Aorta (tissue), 5 donors: ENCODE measurements at places on chromosomes 16 and 17.

DNA sequence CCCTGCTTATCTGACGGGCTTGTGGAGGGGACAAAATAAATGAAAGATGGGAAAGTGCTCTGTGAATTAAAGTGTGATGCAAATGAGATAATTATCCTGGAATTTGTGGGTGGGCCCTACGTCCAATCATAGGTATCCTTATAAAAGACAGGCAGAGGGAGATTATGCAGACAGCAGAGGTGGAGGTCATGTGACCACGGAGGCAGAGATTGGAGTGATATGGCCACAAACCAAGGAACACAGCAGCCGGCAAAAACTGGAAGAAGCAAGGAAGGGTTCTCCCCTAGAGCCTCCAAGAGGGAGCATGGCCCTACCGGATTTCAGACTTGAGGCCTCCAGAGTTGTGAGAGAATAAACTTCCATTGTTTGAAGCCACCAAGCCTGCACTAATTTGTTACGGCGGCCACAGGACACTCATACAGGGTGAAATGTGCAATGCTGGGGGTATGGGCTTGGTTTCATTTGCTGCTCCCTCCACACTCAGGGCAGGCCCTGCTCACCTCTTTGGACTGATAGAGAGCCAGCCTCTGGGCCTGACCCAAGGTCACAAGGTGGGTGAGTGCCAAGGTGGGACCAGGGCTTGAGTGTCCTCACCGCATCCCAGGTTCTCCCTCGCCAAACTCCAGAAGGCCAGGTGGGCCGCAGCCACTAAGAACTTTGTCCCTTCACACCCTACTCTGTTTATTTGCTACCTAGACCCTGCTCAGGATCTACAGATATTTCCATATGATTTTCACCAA is 149.6 kb upstream of the TNRC6C start:
- no peak overlapping the region for H3K27ac ChIP-seq
- H3K4me3 ChIP-seq = no peak overlapping the region

- DNase-seq = no peak
- H3K4me3 ChIP-seq = no peak overlapping the region
- H3K27ac ChIP-seq = no peak overlapping the region
- H3K4me1 ChIP-seq = no peaks in the 10 kb centered on the region
- H3K36me3 ChIP-seq = no peaks in the 10 kb centered on the region
Observed at GRCh38 chr17:45332989-45333701, 16.3 kb upstream of the MAP3K14 start.

GRCh38 chr17:64739316-64740058 is 77.4 kb upstream of the SMURF2 start:
- no peak overlapping the region for H3K27ac ChIP-seq
- H3K4me3 ChIP-seq = no peak overlapping the region
- H3K4me1 ChIP-seq = peaks cover 3% of the 10 kb centered on the region
- no peak for DNase-seq

DNA sequence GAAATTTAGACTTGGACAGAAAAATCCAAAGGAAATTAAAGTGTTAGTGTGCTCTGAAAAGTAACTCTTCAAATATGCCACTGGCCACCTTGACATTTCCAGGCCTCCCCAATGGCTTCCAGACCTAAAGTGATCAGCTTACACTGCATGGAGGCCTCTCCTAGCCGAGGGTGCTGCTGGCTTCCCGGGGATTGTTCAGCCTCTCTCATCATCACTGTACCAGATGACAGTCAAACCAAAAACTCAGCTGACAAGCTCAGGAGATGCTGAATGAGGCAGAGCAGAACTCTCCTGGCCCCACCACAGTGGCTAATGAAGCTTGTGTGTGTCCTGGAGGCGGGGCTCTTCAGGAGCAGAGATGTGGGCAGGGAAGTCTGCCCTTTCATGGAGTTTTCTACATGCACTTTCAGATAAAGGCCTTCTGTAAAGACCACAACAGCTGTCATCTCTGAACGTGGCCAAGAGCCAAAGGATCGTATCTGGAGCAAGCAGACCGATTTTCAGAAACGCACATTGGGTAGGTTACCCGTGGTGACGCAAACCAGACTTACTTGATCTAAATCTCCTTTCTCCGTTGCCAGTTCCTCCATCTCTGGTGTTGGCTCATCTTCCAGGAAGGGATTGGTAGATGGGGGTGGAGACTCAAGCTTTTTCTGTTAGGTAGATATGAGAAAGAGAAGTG is 113.3 kb downstream of the VPS53 start:
- no peaks in the 10 kb centered on the region for H3K27me3 ChIP-seq
- no peak overlapping the region for H3K27ac ChIP-seq
- H3K4me1 ChIP-seq = no peaks in the 10 kb centered on the region
- no peak for DNase-seq
- peaks cover 3% of the 10 kb centered on the region for H3K36me3 ChIP-seq
- no peak overlapping the region for H3K4me3 ChIP-seq

GRCh38 chr17:21676281-21677111 is 15.8 kb upstream of the KCNJ18 start:
- no peak overlapping the region for H3K27ac ChIP-seq
- H3K4me1 ChIP-seq = no peaks in the 10 kb centered on the region
- H3K4me3 ChIP-seq = no peak overlapping the region
- peak; percentile 74 for DNase-seq

DNA sequence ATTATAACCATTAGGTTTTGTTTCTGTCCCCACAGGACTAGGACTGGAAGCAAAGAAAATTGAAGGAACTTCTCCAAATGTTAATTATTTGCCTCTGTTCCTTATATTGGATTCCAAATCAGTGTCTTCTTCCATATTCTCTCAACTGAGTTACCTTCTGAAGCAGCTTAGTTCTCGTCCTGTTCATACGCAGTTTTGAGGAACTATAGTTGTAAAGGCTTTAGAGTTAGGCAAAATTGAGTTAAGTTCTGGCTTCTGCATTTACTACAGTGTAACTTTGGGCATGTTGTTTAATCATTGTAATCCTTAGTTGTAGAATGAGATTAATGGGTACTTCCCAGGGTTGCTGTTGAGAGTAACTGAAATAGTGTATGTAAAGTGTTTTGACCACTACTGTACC is 11.2 kb downstream of the CBFB start:
- no peak for DNase-seq
- no peaks in the 10 kb centered on the region for H3K4me1 ChIP-seq
- H3K27me3 ChIP-seq = no peaks in the 10 kb centered on the region
- no peak overlapping the region for H3K4me3 ChIP-seq

GRCh38 chr17:12773153-12773552 is 16.1 kb upstream of the ARHGAP44 start:
- no peaks in the 10 kb centered on the region for H3K27me3 ChIP-seq
- H3K27ac ChIP-seq = no peak overlapping the region
- no peaks in the 10 kb centered on the region for H3K4me1 ChIP-seq
- H3K36me3 ChIP-seq = peaks cover 3% of the 10 kb centered on the region

GRCh38 chr16:75861311-75862097 is 135.2 kb upstream of the CPHXL start:
- DNase-seq = no peak
- no peak overlapping the region for H3K27ac ChIP-seq
- no peak overlapping the region for H3K4me3 ChIP-seq
- no peaks in the 10 kb centered on the region for H3K4me1 ChIP-seq
- no peaks in the 10 kb centered on the region for H3K27me3 ChIP-seq
- H3K36me3 ChIP-seq = no peaks in the 10 kb centered on the region

GRCh38 chr17:46717999-46718398 is 100.5 kb downstream of the WNT3 start:
- H3K36me3 ChIP-seq = no peaks in the 10 kb centered on the region
- H3K27me3 ChIP-seq = no peaks in the 10 kb centered on the region
- H3K4me1 ChIP-seq = no peaks in the 10 kb centered on the region
- no peak for DNase-seq
- H3K27ac ChIP-seq = no peak overlapping the region

GRCh38 chr16:28289048-28289447 is 3.3 kb upstream of the SBK1 start:
- no peak overlapping the region for H3K4me3 ChIP-seq
- DNase-seq = no peak
- H3K36me3 ChIP-seq = no peaks in the 10 kb centered on the region
- no peak overlapping the region for H3K27ac ChIP-seq
- no peaks in the 10 kb centered on the region for H3K27me3 ChIP-seq

DNA sequence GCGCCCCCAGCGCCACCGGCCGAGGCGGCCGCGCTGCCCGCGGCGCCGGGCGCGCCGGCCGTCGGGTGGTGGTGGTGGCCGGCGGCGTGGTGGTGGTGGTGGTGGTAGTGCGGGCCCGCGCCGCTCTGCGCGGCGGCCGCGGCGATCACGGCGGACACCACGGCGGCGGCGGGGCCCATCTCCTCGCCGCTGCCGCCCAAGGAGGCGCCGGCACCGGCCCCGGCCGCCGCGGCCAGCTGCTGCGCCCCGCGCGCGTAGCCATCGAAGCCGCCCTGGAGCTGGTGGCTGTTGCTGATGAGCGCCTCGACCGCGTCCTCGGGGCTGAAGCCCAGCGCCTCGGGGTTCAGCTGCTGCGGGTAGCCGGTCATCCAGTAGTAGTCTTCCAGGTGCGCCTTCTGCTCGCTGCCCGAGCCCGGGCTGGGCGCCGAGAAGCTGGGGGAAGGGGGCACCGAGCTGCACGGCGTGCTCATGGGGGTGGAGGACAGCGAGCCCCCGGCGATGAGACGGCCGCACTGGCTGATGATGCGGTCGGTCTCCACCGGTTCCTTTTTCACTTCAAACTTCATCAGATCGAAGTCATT is 1.2 kb downstream of the MAF start:
- H3K36me3 ChIP-seq = no peaks in the 10 kb centered on the region
- peak overlapping the region; percentile 4 for H3K27ac ChIP-seq
- DNase-seq = peak; percentile 81
- H3K27me3 ChIP-seq = no peaks in the 10 kb centered on the region

DNA sequence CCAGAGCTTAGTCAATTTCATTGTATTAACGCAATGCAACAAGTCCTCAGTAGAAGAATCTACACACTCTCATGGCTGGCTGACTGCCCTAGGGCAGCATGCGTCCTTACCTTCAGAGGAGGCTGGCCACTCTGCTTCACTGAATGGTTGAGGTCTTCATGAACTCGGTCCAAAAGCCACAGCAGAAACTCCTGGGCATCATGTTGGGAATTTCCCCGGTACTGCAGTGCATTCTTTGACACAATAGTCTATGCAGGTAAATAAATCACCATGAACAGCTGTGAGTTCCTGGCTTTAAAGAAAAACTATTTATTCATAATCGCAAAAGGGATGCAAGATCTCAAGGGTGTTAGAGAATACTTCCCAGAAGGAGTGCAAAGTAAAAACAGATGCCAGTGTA is 41.3 kb downstream of the USP31 start:
- DNase-seq = no peak
- H3K27ac ChIP-seq = no peak overlapping the region
- H3K4me1 ChIP-seq = no peaks in the 10 kb centered on the region
- H3K27me3 ChIP-seq = no peaks in the 10 kb centered on the region
- no peaks in the 10 kb centered on the region for H3K36me3 ChIP-seq

DNA sequence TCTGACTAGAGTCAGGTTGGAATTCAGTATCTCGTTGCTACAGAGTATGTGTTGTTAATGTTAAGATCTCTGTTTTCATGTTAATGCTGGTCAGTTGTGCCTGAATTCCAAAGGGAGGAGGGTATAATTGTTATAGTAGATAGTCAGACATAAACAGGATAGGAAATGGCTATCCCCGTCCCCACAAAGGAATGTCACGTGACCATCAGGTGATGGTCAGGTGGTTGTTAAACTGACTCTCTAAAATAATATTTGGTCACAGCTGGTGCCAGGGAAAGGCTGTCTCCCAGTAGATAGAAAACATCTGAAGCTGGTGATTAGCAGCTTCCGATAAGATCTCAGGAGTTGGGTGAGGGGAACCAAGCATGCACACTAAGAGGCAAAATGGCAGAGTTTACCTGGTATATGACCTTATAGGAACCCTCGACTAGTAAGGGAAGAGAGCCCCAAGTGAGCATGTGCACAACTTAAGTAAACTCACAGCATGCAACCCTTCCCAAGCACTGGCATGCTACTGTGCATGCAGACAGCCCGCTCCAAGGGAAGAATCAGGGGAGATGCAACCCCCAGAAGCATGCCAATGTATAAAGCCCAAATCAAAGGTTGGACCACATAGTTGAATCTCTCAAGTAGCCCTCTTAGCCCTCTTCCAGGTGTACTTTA is 27.4 kb upstream of the SLC6A2 start:
- no peaks in the 10 kb centered on the region for H3K4me1 ChIP-seq
- no peak for DNase-seq
- no peaks in the 10 kb centered on the region for H3K27me3 ChIP-seq
- no peaks in the 10 kb centered on the region for H3K36me3 ChIP-seq
- H3K27ac ChIP-seq = no peak overlapping the region
- H3K4me3 ChIP-seq = no peak overlapping the region

DNA sequence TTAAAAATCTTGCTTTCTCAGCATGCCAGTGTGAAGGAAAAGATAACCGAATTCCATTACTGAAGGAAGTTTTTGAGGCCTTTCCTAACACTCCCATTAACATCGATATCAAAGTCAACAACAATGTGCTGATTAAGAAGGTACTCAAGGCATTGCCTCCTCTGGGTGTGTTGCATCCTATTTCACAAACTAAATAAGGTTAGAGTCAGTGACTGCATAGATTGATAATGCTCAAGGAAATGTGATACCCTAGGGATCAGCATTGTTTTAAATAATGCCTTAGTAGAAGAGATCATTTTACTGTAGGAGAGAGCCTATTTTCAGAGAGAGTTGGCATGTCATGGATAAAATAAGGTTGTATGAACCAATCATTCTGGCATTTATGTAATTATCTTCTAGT is 36.8 kb downstream of the GDPD1 start:
- H3K27ac ChIP-seq = no peak overlapping the region
- H3K4me1 ChIP-seq = no peaks in the 10 kb centered on the region
- no peaks in the 10 kb centered on the region for H3K27me3 ChIP-seq
- no peak for DNase-seq

DNA sequence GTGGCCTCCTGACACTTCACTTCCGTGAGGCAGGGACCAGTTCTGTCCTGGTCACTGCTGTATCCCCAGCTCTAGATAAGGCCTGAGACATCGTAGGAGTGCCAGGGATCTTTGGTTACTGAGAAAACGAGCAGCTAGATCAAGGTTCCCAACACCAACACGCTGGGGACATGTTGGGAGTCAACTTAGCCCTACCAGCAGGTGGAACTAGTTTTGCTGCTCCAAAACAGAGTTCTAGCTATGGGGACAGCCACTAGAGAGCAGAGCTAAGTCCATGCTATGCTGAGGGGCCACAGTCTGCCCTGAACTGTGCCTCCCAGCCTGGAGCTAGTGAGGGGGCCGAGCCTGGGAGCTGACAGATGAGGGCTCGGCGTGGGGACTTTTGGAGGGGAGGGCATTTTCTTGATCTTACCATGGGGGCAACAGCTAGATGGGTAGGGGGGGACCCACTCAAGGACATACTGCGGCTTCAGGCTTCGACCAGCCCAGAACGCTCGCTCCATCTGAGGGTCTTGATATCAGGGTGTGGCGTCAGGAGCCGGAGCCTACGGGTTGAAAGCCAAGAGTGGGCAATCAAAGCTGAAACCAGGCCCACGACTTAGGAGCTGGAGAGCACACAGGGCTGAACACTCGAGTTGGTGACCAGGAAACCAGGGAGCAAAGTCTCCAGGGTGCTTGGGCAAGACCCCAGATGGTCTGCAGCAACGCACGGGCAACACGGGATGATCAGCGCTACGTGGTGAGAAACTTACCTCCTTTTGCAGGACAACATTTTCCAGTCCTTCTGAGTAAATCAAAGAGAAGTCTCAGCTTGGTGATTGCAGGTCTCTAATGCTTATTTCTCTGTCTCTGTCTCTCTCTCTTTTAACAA is 13.4 kb downstream of the SNX20 start:
- no peak overlapping the region for H3K27ac ChIP-seq
- no peaks in the 10 kb centered on the region for H3K4me1 ChIP-seq
- peak; percentile 62 for DNase-seq
- H3K27me3 ChIP-seq = no peaks in the 10 kb centered on the region
- no peaks in the 10 kb centered on the region for H3K36me3 ChIP-seq

- no peak overlapping the region for H3K4me3 ChIP-seq
- H3K27ac ChIP-seq = no peak overlapping the region
- H3K36me3 ChIP-seq = no peaks in the 10 kb centered on the region
- no peaks in the 10 kb centered on the region for H3K4me1 ChIP-seq
- no peaks in the 10 kb centered on the region for H3K27me3 ChIP-seq
Observed at GRCh38 chr16:70740174-70740913, 54.5 kb upstream of the MTSS2 start.
